ENCODE measurements at places on chromosomes 1 and 21.
A peak's percentile ranks its signal among the peaks of the same experiment; 100 is the strongest.

- no peak for DNase-seq
Observed at GRCh38 chr1:219330669-219331068, 157.0 kb downstream of the LYPLAL1 start.

DNA sequence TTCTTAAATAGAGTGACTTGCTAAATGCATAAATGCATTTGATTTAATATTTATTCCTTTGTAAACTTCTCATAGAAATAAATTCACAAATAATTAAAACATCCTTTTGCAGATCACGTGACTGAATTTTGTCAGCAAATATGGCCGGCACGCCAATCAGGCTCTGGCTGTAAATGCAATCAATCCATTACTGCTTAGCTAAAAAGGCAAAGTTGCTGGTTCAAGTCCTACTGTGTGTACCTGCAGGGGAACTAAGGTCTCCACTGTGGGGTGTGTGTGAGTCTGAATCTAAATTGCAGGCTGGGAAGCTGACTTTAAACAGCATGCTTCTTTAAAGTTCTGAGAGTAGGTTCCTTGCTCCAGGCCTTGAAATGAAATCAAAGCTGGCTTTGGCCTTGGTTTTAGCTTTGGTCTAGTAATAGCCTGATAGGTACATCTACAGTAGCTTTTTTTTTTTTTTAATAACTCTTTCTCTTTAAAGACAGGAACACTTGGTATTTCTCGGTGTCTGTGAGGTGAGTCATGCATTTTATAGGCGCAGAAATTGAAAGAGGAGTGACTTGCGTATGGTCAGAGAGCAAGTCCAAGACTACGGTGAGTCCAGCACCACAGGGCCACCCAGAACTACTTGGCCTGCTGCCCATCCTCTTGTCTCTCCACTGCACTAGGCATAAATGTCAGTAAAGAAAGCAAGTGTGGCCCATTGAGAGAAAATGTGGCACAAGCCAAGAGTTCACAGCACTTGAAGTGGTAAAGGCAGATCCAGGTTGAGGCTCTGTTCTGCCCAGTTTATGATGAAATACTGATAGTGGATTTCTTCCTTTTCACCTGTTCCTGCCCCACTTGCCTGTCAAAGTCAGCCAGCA, 36.2 kb upstream of the LYST start:
- DNase-seq: no peak

DNA sequence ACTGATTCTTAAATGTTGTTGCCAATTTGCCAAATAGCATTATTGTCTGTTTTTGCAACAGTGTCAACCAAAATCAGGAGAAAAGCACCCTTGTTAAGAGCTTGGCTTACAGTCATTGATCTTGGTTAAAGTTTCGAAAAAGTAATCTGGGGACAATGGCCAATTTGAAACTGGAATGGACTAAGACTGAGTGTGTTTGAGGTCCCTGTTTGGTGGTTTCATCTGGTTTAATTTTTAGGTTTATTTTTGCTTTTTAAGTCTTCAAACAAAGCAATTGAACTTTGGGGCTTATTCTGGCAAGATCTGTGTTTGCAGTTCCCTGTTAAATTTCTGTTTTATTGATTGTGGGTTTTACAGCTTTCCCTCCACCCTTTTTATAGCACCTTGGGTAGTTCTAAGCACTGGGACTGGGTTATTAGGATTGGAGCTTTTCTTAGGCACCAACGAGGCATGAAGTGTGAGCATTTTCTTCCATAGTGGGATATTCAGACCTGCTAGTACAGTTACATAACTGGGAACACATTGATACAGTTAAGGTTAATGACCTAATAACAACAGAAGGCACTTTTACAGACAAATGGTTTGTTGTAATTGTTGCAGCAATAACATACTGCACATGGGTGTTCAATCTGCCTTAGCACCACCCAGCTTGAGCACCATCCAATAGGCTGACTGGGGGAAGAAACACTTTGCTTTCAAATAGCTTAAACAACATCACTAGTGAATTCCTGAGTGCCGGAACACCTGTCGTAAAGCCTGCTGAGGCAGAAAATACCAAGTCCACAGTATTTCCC, 40.6 kb upstream of the MAP10 start:
- DNase-seq: no peak

GRCh38 chr1:33599516-33600115, 127.2 kb downstream of the ZSCAN20 start:
- DNase-seq: no peak

DNA sequence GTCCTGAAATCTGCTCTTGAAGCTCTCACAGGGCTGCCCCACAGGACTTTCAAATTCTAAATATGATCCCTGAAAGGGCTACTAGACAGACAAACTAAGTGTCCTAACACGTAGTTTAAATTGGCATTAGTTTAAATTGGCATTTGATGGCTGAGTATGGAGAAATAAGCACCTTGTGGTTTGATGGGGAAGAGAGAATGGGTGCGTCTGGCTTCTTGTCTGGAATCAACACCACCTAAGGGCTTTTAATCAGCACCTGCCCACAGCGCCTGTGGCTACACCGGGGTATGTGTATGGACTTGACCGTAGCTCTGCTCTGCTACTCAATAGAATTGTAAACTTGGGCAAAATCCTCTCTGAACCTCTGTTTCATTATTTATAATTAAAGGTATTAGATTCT, 5.7 kb upstream of the LAMB3 start:
- no peak for DNase-seq

GRCh38 chr1:64511044-64511443, 41.1 kb downstream of the CACHD1 start:
- DNase-seq: no peak

DNA sequence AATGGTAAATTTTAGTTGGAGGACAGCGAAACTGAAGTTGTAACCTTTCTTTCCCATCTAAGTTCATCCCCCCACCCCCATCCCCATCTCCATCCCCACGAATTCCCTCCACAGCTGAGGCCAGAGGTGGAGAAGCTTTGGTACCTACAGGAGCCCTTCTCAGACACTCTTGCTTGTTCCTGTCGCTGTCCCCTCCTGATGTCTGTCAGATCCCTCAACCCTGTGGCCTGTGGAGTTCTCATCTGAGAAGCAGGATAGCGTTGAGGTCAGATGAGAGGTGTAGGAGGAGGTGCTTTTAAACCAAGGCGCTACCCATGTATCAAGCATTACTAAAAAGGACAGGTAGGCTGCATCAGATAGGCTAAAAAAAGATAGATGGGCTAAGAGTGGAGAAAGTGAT, 769 bp downstream of the NTPCR start:
- peak; percentile 52 for DNase-seq

- DNase-seq: no peak
Observed at GRCh38 chr1:245648749-245649522, 494.2 kb downstream of the KIF26B start.

DNA sequence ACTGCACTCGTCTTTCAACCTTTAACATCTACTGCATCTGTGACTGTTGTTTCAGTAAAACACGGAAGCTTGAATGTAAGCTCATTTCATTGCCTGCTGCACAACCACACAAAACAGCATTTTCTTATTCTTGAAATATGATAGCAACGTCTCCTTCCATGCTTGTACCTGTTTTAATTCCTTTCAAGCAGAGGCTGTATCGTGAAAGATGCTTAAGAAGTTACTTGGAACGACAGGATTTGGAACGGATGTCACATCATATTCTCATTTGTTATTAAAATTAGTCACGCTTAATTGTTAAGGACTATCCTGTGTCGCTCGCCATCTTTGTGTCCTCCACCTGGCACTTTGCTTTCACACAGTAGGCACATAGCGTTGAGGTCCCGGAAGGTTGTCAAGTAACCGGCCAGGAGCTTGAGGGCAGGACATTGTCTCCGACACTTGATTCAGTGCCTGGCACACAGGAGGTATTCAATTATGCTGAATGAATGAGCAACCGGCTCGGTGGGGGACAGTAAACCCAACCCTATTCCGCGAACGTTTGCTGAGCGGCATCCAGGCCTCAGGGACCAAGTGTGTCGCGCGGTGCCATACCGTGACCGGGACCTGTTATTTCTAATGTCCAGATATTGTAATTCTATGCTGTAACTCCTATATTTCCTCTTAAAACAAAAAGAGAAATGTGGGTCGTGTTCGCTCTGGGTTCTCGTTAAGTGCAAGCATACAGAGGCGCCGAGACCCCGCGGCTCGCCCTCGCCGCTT, 499 bp upstream of the SH3GLB1 start:
- DNase-seq: no peak

DNA sequence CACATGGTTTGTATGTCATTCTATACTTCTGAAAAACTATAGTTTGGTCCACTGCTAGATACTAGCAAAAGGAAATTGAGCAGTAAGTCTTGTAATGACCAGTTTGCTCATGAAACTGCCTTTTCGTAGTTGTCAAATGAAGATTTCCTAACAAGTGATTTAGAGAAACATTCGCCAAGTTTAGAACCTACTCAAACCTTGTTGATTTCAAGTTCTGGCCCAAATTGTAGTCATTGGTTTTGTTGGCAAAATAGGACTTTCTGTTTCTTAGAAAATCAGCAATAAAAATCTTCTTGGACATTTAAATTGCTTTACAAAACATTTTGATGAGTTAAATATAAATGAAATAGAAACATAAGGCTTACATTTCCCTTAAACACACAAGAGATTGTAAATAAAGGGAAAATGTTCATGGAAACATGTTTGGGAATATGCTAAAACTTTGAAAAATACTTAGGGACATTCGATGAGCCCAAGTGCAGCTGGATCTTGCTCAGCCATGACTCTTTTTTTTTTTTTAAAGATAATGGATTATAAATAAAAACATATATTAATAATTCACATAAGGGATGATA, 178.5 kb upstream of the LYPLAL1 start:
- DNase-seq: no peak

DNA sequence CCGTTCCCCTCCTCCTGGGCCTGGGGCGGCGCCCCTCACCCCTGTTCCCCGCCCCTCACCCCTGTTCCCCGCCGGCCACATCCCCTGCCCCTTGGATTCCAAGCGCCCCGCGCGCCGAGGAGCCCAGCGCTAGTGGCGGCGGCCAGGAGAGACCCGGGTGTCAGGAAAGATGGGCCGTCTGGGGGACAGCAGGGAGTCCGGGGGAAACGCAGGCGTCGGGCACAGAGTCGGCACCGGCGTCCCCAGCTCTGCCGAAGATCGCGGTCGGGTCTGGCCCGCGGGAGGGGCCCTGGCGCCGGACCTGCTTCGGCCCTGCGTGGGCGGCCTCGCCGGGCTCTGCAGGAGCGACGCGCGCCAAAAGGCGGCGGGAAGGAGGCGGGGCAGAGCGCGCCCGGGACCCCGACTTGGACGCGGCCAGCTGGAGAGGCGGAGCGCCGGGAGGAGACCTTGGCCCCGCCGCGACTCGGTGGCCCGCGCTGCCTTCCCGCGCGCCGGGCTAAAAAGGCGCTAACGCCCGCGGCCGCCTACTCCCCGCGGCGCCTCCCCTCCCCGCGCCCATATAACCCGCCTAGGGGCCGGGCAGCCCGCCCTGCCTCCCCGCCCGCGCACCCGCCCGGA, at the start of gene TP73:
TSS of gene TP73 (plus strand) at position 587 of the 618 bp plus-strand sequence. CDS start 29,850 bp downstream, outside the sequence.
- DNase-seq: no peak

- no peak for DNase-seq
Observed at GRCh38 chr1:229131243-229132105, 139.4 kb upstream of the RAB4A start.

- DNase-seq: no peak
Observed at GRCh38 chr1:42975561-42976225, 17.0 kb upstream of the SLC2A1 start.

GRCh38 chr1:152461544-152461943, 47.5 kb upstream of the CRNN start:
- peak; percentile 80 for DNase-seq

GRCh38 chr1:206905295-206906164, 8.3 kb downstream of the IL24 start:
- peak; percentile 51 for DNase-seq

DNA sequence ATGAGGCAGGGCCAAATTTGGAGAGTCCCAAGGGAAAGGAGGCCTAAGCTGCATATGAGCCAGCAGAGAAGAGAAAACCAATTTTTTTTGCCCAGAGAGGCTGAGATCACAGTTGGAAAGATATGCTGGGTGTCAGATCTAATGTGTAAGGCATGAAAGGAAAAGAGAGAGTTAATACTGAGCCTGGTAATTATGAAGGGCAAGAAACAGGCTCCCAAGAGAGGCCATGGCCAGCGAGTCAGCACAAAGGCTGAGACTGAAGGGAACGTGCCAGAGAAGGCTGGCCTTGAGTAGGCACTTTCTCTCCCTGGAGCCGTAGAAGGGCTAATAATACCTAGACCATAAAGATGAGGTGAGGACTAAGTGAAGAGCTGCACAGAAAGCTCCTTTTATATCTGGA, 31.8 kb upstream of the BEND5 start:
- no peak for DNase-seq

DNA sequence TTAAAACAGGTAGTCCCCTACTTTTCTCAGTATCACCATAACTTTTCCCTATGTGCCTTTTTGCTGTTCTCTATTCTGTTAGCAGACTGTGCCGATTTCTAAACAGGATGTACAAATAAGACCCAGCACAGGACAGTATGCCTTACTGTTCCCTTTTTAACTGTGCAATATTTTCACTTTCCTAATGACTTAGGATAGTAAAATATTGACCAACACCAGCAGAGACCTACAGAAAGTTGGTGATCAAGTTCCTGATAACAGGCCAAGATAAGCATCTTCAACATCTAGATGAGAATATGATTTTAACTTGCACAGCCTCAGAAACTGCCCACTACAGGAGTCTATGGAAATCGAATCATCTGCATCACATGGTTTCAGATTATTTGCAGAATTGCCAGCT, 42.0 kb downstream of the ADSS2 start:
- DNase-seq: no peak

Data from CD8-positive, alpha-beta T cell (primary cell).